AG04450 (cell line): ENCODE measurements at places on chromosomes 2 and 18.

DNA sequence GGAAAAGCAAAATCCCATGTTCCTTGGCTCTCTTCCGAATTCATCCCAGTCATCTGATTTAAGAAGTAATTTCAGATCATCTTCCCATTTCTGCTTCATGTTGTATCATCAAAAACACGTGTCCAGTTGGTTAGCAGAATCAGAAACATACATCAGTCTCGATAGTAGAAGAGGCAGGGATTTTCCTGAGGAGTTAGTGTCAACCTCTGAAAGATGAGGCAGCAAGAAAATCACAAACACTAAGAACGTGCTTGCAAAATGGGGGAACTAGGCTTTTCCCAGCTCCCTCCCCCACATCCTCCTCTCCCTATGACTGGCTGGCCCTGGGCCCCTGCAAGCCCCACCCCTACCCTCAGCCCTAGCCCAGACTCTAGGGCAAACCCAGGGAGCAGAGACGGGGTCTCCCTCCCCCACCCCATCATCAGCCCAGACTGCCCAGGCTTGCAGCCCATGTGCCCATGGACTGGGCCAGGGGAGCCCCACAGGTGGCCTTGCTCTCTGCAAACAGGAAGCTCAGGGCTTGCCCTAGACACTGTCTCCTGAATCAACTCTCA lies 161.0 kb upstream of the ID2 start:
- DNase-seq: no peak

DNA sequence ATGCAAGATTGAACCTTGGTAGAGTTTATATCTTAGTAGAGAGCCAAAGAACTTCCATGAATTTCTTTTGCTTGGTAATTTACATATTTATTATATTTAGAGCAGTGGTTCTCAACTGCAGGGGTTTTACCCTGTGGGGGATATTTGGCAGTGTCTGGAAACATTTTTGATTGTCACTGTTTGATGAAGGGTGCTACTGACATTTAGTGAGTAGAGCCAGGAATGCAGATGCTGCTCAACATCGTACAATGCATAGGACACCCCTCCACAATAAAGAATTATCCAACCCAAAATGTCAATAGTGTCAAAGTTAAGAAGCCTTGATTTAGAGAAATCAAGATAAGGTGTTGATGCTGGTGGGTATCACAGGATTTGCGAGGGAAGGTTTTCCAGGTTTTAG lies 14.7 kb downstream of the AGFG1 start:
- DNase-seq: no peak

- no peak for DNase-seq
Measured at GRCh38 chr2:45436456-45436855, 174.6 kb downstream of the SRBD1 start.

DNA sequence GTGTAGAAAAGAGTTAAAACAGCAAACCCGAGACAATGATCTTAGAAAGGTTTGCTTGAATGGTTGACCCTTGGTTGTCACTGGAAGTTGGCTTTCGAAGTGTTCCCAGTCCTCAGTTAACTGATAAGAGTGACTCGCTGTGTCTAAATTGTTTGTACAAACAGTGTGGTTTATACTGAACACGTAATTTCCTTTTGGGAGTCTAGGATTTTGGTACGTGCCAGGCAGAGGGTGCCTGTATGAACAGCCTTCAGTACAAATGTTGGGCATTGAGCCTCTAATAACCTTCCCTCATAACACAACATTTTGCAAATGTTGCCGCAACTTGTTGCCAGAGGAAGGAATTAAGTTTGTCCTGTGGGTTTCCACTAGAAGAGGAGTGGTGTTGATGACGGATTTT lies 95.8 kb upstream of the DPP10 start:
- DNase-seq: no peak

DNA sequence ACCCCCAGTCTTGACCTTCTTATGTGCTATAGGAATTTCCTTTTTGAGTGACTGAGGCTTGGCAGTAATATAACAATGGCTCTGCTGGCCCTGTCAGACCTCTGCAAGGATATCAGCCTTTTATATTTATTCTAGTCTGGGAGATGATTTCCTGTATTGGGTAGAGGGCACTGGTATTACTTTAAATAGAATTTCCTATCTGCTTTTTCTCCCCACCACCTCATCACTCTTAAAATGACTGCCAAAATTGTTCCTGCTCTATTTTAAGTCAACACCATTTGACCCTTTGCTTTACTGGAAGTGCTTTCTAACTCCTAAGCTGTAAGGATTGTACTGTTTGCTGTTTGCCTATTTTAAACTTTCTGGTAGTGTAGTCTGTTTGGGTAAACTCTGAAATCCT lies 658.4 kb upstream of the FSHR start:
- DNase-seq: no peak

DNA sequence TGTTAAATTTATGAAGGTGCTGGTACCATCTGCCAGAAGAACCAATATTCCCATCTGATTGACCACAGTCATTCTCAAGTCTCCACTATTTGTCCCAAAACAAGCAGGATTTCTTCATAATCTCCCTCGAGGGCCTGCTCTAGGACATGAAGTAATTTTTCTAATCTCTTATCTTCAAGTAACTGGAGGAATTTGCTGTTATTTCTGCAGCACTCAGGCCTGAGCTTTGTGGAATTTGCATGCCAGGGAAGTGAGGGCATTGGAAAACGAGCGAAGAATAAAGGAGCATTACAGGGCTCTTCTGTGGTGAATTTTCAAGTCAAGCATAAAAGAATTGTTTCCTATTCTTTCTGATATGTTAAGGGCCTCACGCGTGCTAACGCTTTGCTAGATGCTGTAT lies 161.2 kb upstream of the EPAS1 start:
- DNase-seq: no peak

- no peak for DNase-seq
Measured at GRCh38 chr2:205765151-205765550, 82.8 kb downstream of the NRP2 start.

DNA sequence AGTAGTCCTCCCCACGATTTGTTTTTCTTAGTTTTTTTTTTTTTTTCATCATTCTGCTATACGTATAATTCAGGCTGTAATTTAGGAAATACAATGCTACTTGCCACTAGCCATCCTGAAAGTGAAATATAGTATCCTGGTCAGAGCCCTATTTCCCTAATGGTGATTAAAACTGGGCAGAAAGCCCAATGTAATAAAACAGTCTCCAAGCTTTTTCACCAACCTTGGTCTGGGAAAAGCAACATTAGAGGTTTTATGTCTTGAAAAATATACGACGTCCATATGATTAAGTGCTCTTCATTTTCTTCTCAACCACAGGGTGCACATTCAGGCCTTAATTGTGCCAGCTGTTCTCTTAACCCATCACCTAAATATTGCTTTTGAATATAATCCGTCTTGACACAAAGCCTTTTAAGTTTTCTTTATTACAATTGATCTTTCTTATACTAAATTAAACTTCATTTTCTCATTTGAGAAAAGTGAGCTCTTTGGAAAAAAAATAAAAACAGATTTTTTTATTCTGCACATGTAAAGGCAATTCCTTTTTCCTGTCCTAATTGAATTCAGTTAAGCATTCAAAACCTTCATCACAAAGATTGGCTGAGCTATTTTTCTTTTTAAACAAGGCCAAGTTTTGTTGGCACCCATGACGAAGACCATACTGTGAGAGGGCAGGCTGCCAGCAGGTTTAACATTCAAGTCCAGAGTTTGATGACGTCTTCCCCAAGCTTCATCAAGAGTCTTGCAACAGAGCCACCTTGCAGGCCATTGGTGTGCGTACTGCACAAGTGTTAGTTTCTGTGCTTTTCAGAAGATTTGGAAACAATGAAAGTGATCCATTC lies 52.7 kb downstream of the MAP2 start:
- DNase-seq: no peak

GRCh38 chr18:61502472-61502871 lies 169.2 kb downstream of the CDH20 start:
- DNase-seq: peak; percentile 32

DNA sequence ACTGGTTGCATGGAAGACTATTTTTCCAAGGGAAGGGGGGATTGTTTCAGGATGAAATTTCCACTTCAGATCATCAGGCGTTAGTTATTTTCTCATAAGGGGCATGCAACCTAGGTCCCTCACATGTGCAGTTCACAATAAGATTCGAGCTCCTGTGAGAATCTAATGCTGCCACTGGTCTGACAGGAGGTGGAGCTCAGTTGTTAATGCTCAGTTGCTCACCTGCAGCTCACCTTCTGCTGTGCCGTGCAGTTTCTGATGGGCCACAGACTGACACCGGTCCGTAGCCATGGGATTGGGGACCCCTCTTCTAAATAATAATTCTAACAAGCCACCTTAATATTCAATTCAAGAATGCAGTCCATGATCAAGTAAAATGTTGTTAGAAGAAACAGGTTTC lies 34.9 kb downstream of the PLCL1 start:
- no peak for DNase-seq

GRCh38 chr2:98012561-98012991 lies 16.8 kb upstream of the TMEM131 start:
- DNase-seq: no peak
